ENCODE measurements at places on chromosomes 5 and 9.

DNA sequence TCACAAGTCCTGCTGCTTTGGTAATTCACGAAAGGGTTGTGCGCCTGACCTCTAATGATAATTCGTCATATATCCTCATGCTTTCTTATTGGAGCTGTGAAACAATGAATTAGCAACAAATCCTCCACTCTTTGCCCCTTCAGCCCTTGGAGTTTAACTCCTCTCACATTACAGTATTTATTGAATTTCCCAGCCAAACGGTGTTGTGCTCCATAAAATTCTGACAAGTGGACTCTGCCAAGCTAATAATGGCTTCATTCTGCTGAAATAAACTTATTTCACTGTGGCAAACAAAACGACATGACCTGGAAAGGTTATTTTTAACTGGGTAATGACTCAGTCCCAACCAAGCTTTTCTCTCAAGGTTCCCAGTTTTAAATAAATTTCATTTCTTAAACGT, 984.4 kb upstream of the DMAC1 start:
- DNase-seq = no peak

GRCh38 chr5:54793468-54794134, 191.8 kb downstream of the ESM1 start:
- peak; percentile 64 for DNase-seq

GRCh38 chr5:109838157-109838556, 148.4 kb downstream of the MAN2A1 start:
- no peak for DNase-seq

- peak; percentile 56 for DNase-seq
Observed at GRCh38 chr5:170151097-170151831, 45.6 kb downstream of the FOXI1 start.

- DNase-seq = no peak
Observed at GRCh38 chr5:150103678-150104549, 17.6 kb upstream of the CSF1R start.

- DNase-seq = no peak
Observed at GRCh38 chr5:137939331-137939730, 50.1 kb downstream of the PKD2L2 start.

- no peak for DNase-seq
Observed at GRCh38 chr9:136258299-136258625, 12.7 kb upstream of the QSOX2 start.

- no peak for DNase-seq
Observed at GRCh38 chr5:1561402-1561929, 37.7 kb upstream of the LPCAT1 start.

DNA sequence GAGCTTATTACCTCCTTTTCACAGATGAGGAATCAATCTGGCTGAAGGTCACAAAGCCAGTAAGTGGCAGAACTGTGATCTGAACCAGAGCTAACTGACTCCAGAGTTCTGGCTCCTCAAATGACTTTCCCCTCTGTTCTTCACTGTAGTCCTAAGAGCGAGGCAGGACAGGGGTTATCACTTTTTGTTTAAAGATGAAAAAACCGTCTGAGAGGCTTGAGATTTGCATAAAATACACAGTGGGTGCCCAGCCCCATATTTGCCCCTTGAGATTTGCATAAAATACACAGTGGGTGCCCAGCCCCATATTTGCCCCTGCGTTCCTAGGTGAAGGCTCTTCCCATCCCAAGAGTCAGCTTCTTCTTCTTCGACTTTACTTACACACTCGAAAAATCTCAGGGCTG, 667 bp downstream of the FBXO10 start:
- DNase-seq = peak; percentile 10

- DNase-seq = no peak
Observed at GRCh38 chr5:90747175-90747574, 188.6 kb downstream of the ADGRV1 start.

DNA sequence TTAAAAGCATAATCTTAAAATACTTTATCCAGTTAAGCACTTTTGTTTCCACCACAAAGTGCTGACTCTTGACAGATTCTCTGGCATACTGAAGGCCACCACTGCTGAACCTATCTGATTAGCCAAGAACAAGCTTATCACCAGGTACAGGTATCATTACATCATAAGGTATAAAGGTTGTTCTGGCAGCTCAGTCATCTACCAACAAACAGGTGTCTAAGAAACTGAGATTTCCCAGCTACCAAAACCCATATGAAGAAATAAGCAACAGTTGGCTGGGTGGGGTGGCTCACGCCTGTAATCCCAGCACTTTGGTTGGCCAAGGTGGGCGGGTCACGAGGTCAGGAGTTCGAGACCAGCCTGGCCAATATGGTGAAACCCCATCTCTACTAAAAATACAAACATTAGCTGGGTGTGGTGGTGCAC, 5.0 kb downstream of the MTMR12 start:
- no peak for DNase-seq

DNA sequence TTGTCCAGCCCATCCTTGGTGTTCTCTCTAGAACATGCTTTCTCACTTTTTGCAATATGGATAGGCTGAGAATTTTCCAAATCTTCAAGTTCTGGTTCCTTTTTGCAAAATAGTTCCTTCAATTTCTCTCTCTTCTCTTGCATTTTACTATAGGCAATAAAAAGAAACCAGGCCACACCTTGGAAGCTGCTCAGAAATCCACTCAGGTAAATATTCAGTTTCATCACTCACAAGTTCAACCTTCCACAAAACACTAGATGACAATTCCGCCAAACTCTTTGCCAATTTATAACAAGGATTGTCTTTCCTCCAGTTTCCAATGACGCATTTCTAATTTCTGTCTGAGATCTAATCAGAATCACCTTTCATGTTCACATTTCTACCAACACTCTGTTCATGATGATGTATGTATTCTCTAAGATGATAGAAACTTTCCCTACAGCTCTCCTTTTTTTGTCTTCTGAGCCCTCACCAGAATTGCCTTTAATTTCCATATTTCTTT, 204.2 kb upstream of the PIK3R1 start:
- no peak for DNase-seq

DNA sequence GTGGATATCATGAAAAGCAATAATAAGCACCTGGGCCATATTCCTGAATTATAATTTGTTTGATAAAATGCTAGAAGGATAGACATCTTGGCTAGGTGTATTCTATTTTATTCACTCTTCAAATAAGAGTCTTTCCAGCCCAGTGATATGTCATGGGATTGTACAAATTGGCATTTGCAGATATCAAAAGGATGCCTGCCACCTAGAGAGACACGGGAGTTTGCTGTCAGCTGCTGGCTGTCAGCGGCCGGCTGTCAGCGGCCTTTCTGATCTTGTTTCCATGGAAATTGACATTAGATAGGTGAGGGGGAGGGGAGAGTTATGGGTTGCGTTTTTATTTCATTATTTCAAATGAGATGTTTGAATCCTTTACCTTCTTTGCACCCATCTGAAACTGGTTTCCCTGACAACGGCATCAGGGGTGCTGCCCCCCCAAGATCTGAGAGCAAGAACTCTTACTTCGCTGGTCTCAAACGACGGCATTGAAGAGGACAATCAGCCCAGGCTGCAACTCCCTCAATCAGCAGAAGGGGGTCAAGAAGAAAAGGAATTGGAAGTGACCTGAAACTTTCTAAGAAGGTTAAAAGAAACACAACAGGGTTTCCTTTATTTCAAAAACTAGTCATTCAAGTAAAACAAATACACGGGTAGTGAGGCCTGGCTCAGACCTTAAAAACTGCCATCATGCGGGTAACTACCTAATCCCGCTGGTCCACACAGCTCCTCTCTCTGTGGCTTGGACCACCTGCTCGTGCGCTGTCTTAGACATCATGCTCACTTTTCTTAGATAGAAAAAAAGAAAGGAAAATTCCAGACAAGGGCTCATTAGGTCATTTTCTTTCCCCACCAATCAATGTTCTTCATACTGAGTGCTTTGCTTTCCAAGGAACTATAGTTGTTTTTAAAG, 115.7 kb downstream of the TLE1 start:
- DNase-seq = no peak

DNA sequence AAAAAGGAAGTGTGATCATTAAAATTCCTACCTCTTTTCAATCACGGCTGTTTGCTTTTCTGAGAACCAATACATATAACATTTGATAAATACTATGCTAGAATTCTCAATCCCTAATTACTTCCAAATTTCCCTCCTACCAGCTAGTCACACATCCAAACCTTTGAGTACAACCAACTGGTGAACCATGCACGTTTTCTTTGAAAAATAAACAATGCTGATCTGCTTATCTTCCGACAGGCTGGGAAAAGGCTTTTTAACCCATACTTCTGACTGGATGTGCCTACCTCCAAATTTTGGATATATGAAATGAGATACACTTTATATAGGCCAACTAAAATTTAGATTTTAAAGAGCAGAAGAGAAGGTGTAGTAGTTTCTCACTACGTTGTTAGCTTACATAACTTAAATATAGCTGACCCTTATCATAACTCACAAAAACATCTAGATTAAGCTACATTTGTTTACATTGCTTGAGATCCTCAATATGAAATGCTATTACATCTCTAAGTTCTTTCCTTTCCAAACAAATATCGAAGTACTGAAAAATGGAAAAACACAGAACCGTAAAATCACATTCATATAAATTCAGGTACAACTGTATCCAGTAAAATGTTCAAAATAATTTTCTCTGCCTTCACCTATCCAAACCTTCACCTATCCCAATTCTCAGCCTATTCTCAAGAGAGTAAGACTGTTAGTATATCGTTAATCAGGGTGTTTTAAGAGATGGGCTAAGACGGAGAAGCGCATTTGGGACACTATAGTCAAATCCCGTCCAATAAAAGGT, 2.1 kb downstream of the NR3C1 start:
- DNase-seq = no peak

- peak; percentile 30 for DNase-seq
Observed at GRCh38 chr5:23027331-23027730, 174.2 kb upstream of the CDH12 start.

DNA sequence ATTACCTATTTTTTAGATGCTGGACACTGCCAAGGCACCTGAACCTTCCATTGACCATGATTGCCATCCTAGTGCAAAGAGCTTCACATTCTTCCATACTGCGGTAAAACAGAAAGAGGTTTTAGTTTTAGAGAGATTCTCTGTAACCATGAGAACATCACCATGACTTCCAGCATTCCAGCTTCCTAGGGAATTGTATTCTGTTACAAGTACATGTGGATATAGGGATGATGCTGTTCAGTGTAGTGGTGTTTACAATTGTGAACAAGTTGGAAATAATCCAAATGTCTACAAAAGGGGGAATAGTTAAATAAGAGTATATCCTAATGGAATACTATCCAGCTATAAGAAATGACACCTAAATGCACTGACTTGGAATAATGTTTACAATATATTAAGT, 22.4 kb downstream of the NIPSNAP3B start:
- no peak for DNase-seq

DNA sequence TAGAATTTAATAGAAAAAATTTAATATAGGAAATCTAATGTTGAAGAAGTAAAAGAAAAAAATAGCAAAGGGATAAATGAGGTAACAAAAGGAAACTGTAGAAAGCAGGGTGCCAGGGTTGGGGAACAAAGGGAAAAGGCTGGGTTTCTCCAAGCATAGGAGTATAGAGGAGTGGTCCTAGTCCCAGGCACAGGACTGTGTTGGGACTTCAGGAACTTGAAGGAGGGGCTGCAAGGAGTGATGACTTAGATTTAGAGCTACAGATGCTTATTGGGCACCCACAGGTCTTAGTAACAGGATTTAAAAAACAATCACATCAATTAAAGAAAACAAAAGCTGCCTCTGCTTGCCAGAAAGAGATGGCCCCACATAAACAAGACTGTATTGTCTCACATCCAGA, 396.5 kb upstream of the TNC start:
- no peak for DNase-seq

DNA sequence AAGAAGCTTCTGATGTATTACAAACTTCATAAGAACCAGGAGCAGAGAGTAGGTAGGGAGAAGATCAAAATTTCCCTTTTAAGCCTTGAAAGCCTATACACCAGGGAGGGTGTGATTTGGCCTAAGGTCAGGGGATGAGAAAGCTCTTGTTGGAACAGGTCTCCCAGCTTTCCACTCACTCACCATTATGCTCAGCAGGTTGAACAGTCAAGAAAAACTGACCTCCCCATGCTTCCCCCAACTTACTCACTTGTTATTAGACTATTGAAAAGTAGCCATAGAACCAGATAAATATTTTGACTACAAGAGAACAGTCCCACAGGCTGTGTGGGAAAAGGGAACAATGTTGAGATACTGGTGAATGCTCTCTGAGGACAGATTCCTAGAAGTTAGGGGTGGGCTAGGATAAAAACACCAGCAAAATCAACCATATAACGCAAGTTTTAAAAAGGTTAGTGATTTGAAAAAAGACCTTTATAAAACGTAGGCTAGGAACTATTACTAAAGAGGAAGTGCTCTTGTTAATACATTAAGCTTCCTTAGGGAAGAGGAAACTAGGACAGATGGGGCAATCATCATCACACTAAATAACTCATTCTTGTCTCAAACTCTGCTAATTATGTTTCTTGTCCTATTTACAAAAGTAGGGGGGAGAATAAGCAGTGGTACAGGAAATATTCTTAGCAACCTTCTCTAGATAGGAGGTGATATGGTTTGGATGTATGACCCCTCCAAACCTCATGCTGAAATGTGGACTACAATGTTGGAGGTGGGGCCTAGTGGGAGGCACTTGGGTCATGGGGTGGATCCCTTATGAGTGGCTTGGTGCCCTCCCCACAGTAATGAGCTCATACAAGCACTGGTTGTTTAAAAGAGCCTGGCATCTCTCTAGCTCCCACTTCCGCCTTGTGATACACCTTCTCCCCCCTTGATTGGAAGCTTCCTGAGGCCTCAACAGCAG, 31.0 kb downstream of the PCDHGC5 start:
- no peak for DNase-seq

GRCh38 chr5:11040345-11040744, 279.3 kb upstream of the DAP start:
- no peak for DNase-seq

DNA sequence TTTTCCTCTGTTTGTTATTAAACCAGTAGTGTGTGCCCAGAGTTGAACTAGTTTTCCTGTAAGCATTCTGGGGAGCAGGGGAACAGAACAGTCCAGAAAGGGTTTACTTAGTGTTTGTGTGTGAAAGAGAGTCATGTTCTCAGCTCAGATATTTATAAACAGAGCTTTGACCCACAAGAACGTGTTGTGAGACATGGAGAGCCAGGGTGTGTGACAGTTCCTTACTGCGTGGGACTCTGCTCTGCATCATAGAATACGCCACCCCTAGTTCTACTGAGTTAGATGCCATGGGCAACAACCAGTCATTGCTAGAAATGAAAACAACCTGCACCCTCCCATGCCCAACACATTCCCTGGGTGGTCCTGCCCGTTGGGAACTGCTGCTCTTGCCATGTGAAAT, 330.7 kb downstream of the NDUFS4 start:
- no peak for DNase-seq

- DNase-seq = no peak
Observed at GRCh38 chr5:131373265-131373664, 109.4 kb downstream of the CDC42SE2 start.

GRCh38 chr5:17801595-17801994, 167.3 kb downstream of the TAF11L14 start:
- no peak for DNase-seq
